HEK293T (cell line): ENCODE measurements at places on chromosomes 5 and 9.
A peak's percentile ranks its signal among the peaks of the same experiment; 100 is the strongest.

- DNase-seq: no peak
Measured at GRCh38 chr5:58548068-58548467, 34.8 kb upstream of the RAB3C start.

DNA sequence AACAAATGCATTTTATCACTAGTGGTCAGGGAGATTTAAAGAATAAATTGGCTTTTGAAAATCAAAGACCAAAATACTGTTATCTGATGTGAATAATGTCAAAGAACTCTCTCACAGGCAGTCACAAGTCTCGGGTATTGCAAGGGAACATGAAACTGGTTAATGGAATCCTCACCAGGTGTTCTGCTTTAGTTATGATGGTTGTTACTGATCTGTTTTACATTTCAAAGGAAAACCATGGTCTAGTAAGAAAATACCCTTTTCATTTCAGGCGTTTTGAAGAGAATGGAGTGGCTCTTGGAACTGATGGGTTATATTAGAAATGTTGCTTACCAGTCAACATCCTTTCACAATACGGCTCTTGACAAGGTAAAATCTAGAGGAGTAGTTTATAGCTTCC is 43.4 kb downstream of the HACD4 start:
- DNase-seq: no peak

DNA sequence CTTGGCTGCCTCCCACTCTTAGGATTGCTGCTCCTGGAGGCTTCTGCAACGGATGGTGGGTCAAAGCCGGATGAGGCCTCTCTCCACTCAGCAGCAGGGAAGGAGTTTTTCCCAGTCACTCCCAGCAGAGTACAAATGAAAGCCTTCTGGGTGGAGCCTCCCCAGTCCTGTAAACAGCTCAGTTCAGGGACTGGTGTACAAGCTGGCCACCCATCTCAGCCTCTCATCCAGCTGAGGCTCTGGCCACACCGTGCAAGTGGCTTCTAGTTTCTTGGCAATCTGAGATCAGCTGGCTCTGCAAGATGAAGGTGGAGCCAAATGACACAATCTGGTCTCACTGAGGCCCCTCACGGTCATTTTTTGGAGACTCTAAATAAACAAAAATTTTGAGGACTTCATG is 10.0 kb downstream of the GPX3 start:
- DNase-seq: no peak

- no peak for DNase-seq
Measured at GRCh38 chr9:136516191-136516654, 29.6 kb downstream of the NOTCH1 start.

DNA sequence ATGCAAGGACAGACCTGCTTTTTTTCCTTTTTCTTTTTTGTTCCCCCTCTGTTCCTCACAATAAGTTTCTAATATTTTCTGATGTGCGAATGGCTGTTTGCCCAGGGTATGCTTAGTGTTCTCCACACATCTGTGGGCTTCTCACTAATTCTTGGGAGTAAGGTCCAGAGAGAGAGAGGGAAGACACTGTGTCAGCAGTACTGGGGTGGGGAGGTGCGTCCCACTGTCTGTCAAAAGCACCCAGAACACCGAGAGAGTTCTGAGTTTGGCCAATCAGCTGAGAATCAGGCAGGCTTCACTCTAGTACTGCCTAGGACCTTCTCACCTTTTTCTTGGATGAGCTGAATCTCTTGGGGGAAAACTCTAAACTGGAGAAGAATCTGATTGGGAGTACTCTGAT is 61.8 kb downstream of the ELL2 start:
- DNase-seq: no peak

DNA sequence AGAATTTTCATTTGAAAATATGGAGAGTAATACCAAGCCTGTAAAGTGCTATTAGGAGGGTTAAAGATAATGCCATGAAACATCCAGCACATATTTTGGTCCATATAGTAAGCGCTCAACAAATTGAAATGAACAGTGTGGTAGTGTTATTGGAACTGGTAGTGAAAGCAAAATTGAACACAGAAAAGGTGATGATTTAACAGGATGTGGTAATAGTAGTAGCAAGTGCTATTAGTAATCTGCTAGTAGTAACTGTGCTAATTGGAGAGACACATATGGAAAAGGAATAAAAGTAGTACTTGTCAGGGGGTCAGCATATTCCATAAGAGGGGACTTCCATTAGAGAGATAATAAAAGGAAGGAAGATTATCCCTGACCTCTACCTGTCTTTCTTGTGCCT is 187.3 kb downstream of the HTR1A start:
- no peak for DNase-seq

DNA sequence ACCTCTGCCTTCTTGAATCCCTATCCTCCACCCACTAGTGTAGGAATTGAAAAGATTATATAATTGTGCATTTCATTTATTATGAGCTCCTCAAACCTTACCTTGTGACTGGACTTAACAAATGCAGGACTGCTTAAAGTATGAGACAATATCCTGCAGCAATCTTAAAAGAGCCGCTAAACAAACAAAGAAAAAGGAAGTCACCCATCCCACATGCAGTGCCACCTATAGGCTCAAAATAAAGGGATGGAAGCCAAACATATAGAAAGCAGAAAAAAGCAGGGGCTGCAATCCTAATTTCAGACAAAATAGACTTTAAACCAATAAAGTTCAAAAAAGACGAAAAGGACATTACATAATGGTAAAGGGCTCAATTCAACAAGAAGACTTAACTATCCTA is 8.7 kb downstream of the PCAT7 start:
- no peak for DNase-seq

DNA sequence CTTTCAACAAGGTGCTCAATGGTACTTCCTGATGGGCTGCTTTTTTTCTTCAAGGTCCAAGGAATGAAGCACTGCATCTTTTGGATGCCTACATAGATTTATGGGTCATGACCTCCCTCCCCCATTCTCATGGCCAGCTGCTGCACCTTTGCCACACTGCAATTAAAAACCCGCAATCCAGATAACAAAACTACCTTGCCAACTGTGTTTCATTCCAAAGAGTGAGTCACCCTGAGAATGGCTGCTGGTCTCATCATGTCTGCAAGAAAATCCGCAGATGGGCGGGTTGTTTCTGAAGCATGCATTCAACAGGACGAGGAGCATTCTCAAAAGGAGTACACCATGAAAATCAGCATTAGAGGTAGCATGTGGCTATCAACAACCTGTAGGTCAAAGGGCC is 139.8 kb downstream of the ELAVL2 start:
- DNase-seq: no peak

DNA sequence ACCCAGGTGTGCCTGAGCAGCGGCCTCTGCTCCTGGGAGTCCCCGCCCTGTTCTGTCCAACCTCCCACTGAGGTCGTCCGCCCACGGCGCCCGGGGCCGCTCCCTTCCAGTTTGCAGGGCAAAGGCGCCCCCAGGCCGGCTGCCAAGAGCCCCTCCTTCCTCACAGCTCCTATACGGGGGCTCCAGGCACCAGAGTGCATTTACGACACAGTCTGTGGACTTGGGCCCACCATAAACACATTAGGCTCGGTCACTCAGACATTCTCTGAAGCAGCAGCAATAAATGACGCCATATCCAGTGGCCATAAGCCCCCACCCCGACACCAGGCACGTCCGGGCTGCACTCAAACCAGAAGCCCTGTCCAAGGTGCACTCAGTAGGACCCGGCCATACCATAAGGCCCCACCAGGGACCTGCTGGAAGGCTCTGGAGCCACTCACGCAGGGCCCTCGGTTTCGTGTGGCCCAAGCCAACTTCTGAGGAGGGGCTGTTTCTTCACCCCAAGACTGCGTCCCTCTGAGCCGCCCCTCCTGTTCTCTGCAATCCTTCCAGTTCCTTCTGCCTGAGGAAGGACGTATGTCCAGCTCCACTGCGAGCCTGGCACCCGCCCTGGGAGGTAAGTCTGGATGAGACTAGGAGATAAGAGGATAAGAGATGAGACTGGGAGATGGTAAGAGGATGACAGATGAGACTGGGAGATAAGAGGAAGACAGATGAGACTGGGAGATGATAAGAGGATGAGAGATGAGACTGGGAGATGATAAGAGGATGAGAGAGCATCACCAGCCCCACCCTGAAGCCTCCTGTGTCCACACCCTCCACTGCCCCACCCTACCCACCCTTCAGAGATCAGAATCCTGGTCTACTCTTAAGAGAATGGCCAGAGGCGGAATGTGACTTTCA is 26.7 kb downstream of the SLC6A18 start:
- no peak for DNase-seq

- DNase-seq: no peak
Measured at GRCh38 chr5:135149956-135150723, 116.1 kb upstream of the PITX1 start.

DNA sequence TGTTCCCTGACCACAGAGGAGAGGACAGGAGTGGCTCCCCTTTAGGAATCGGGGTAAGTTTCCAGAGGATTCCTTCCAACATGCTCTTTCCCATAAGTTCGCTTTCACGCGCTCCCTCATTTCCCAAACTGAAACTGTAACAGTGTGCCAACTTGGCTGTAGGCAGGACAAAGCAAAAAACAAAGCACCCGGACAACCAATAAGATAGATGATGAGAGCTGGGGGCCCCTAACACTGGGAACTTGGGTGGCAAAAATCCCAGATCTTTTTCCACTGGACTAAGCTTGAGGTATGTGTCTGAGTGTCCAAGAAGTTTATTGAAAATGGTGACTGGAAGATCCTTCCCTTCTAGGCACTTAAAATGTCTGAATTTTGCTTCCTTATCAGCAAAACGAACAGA is 258.7 kb upstream of the IL12B start:
- DNase-seq: no peak

DNA sequence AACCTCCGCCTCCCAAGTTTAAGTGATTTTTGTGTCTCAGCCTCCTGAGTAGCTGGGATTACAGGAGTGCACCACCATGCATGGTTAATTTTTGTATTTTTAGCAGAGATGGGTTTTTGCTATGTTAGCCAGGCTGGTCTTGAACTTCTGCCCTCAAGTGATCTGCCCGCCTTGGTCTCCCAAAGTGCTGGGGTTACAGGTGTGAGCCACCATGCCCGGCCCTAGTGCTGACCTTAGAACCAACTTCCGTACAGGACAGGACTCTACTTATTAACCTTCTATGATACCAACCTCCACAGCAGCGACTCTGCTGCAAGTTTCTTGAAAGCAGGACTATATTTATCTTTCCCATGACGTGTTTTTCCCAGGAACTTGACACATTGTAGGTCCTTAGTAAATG is 176.9 kb downstream of the RGS3 start:
- DNase-seq: no peak

DNA sequence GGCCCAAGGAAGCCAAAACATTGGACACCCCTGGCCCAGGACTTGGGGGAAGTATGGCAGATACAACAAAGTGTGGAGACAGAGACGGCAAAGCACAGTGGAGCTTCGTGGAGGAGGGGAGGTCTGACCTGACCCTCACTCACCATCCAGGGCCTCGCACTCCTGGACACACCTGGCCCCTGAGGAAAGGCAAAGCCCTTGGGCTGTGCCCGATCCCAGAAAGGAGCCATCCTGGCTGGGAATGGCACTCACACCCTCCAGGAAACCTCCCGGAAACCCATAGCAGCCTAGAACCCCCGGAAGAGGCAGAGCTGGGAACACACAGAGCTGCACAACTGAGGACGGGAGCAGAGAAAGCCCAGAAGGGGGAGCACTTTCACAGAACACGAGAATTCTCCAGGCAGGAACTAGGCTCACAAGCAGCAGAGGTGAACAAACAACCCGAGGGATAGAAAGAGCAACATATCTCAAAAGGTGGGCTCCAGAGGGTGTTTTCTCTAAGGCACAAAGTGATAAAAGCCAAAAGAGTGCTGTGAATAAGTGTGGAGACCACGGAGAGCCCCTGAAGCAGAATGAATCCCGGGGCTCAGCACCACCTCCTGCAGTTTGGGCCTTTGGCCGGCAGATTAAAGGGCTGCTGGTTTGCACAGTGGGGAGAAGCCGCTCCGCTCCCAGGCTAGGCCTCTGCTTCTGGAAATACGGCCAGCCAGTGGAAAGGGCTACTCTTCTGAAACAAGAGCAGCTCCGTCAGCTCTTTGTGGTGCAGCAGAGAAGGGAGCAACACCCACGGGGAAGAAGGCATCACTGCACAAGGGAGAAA is 108.2 kb downstream of the UBE2R2 start:
- DNase-seq: peak; percentile 60

- DNase-seq: no peak
Measured at GRCh38 chr9:114869845-114870244, 60.5 kb downstream of the TNFSF8 start.

GRCh38 chr9:132669319-132669697 is 475 bp downstream of the DDX31 start:
- DNase-seq: no peak

GRCh38 chr5:18792145-18792544 is 1157.9 kb downstream of the TAF11L14 start:
- DNase-seq: no peak

- DNase-seq: no peak
Measured at GRCh38 chr5:134248256-134248655, 22.4 kb upstream of the PPP2CA start.

GRCh38 chr5:151598984-151599383 is 7.9 kb upstream of the FAT2 start:
- DNase-seq: no peak

DNA sequence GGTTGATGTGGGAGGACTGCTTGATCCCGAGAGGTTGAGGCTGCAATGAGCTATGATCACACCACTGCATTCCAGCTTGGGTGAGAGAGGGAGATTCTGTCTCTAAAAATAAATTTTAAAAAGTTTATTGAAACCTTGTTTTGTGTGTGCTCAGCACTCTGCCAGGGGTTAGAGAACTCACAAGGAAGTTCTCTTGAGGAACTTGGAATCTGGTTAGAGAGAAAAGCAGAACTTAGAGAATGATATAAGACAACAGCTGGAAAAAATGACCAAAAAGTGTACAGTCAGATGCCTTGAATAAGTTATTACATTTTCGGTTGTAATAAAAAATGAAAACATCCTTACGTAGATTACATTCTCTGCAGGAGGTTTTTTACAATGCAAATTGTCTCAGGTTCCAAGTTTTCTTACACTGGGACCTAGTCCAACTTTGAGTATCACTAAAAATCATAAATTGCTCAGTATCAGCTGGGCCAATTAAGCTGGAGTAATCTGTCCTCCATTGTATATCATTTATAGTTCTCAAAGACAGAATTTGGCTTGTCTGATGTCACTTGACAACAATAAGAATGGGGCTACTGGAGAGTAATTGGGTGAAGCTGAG is 21.7 kb upstream of the TENT2 start:
- no peak for DNase-seq

DNA sequence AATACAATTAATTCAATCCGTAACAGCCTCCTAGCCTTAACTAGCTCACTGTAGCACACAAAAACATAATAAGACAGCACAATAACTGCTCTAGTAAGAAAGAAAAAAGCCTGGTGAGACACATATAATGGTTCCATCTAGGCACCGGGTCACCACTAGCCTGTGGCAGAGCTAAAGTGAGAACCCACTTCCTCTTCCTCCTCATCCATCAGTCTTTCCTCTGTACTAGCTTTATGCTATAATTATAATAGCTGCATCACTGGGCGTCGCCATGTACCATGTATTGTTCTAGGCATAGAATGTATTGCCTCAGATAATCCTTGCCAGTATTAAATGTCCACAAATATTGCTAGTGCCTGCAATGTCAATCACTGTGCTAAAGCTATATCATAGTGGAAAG is 23.1 kb downstream of the ADRB2 start:
- no peak for DNase-seq

DNA sequence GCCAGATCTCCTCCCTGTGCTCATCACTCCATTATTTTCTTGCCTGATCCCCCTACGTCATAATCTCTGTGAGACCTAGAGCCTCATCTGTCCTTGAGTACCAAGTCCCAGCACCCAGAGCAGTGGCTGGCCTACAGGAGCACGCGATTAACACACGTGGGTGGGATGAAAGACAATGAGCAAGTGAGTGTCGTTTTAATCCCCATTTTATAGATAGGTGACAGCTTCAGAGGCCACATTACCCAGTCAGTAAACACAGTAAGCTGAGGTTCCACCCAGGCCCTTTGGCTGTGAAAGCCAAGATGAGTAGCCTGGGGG is 17.3 kb downstream of the TRUB2 start:
- no peak for DNase-seq
